ENCODE measurements at places on chromosomes 5 and 9. TPM values are rescaled to one million over a fixed set of nuclear protein-coding genes. Genes with fewer than 3 reads are reported as not detected.
A peak's percentile ranks its signal among the peaks of the same experiment; 100 is the strongest.

GRCh38 chr5:89849830-89850512, 559.6 kb downstream of the CETN3 start:
- DNase-seq, result no peak

BAAT gene
- 0.30 TPM for total RNA-seq

DNA sequence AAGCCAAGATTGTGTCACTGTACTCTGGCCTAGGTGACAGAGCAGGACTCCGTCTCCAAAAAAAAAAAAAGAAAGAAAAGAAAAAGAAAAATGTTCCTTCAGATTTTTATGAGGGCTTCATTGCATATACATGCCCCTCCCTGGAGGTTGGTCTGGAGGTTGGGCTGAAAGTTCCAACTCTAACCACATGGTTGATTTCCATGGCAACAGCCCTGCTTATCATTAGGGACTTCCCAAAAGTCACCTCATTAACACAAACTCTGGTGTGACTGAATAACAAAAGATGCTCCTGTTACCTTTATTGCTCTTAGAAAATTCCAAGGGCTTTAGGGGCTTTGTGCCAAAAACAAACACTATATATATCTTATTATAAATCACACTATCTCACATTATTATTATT, 113.8 kb downstream of the TMC1 start:
- no peak for DNase-seq

DNA sequence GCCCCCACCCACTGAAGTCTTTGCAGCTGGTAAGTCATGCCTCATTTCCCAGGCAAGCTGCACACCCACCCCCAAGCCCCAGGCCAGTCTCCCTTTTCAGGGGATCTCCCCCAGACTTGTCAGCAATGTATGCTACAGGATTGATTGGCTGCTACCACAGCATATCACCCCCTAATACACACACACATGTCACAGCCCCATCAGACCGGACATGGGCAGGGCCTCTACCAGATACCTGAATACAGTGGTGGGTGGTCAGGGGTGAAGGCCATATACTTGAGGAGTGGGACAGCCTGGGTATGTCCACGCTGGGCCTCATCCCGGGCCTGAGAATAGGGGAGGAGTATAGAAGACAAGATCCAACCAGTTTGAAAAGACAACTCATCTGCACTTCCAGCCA, 63.4 kb upstream of the ARAP3 start:
- DNase-seq, result no peak

- DNase-seq, result no peak
Measured at GRCh38 chr5:159286420-159287035, 23.4 kb downstream of the UBLCP1 start.

SPINK13 gene
- total RNA-seq, result not detected

ZNF883 gene
- total RNA-seq, result not detected

PCDHAC1 gene
- total RNA-seq, result 0.11 TPM

- DNase-seq, result no peak
Measured at GRCh38 chr9:98607152-98607551, 101.6 kb downstream of the GABBR2 start.

DNA sequence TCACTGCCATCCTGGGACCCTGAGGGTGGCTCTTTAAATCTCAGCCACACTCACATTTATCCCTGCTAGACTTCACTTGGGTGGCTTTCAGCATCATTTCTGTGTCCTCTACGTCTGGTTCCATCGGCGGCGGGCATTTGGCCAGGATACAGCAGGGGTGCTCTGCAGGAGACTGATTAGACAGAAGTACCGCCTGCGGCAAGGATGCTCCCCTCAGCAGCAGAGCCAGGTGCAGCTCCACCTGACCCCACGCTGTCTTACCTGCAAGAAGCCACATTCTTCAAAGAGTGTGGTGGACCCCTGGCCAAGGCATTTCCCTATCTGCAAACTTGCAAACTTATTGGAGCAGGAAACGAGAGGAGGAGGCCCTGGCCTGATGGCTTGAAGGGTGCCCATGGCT, 309.8 kb upstream of the IRX4 start:
- DNase-seq, result no peak

DNA sequence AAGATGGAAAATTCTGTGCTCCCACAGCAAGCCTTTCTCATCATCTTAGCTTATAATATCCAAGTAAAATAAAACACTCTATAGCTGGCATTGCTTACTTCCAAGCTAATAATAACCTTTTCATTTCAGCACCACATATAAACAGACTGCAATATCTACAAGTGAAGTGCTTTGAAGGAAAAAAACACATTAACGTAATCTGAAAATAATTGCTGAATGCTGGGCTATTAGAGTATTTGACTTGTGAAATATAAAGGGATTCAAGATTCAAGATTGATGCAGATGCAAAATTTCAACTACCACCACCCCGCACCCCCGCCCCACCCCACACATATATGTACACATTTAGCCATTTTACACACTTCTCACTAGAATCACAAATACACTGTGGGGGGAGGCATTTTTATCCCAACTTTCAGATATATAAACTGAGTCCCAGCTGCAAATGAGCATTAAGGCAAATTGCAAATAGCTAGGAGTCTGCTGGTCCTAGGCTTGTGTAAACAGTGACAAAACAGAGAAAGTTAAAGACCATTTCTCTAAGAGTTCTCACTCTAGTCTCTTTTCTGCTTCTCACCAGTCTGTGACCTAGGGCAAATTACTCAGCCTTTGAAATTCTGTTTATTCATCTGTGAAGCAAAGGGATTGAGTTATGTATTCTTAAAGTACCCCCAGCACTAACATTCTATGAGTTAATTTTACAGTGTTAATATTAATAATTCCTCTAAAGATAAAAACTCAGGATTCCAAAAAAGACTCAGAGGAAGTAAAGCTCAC, 489.4 kb downstream of the PRELID2 start:
- DNase-seq, result no peak

DPYSL3 gene
- 18.0 TPM for total RNA-seq

CATSPER3 gene
- total RNA-seq, result 0.79 TPM

RETREG1 gene
- total RNA-seq, result 252 TPM

SGCD gene
- total RNA-seq, result 43.4 TPM

NUTM2F gene
- total RNA-seq, result not detected

DNA sequence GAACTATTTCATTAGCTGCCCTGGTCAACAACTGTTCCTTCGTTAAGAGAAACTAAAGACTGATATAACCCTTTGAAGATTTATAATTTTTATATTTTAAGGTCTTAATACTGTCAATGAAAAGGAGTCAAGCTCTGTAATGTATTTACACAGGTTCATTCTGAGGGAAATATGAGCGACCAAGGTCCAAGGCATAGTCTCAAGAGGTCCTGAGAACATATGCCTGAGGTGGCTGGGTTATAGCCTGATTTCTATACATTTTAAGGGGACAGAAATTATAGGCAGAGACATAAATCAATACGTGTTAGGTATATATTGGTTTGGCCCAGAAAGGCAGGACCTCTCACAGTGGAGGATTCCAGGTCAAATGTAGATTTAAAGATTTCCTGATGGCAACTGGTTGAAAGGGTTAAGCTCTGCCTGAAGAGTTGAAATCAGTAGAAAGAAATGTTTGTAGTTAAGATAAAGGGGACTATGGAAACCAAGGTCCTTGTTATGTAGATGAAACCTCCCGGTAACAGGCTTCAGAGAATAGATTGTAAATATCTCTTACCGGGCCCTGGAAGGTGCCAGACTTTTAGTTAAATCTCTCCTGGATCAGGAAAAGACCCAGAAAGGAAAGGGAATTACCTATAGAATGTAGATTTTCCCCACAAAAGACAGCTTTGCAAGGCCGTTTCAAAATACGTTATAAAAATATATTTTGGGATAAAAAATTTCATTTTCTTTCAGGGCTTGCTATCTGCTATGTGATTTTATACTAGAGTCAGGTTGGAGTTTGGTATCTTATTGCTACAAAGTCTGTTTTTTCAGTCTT, 107.3 kb upstream of the PRLR start:
- DNase-seq, result no peak

GRCh38 chr5:81817086-81817485, 66.2 kb upstream of the SSBP2 start:
- DNase-seq, result no peak

GRCh38 chr9:78778861-78779374, 482.0 kb downstream of the PSAT1 start:
- no peak for DNase-seq

DNA sequence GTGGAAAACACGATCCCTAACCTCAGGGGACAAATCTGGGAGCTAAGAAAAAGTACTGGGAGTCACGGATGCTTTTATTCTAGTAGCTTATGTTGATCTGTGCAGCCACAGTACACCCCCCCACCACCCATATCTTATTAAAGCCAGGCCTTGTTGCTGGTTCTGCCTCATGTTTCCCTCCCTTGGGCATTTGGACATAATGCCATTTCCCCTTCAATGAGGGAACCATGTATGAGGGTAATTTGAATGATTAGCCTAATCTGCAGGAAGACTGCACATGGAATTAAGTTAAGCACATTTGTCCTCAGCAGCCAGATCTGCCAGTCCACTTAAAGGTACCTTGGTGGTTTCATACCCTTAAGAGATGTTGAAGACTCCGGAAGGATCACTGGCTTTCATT, 102.0 kb downstream of the ARHGAP26 start:
- DNase-seq, result no peak

DNA sequence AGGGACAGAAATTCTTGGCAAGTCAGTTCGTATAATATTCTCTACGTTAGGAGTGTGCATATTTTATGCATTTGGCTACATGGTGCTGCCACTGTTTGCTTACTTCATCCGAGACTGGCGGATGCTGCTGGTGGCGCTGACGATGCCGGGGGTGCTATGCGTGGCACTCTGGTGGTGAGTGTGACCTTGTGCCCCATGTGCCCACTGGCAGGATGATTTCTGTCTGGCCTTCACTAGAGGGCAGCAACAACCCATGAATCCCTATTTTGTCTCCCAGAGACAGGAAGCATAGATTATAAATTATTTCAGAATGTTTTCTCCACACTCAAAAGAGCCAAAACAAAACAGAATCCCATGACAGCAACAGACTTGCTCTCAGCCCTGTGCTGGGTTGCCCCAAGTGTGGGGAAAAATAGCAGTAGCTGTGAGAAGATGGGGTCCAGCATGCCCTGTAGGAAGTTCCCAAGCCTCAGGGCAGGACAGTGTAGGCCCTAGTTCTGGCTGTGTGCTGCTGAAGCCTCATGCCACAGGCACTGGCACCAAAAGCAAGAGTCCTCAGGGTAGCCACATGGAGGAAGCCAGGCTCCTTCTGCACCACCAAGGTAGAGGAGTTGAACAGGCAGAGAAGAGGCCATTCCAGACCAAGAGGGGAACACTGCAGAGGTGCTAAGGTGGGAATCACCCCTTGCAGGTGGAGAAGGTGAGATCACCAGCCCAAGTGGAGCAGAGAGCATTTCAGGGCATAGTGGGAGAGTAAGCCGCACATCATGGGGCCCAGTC, 16.0 kb downstream of the SLC22A5 start:
- DNase-seq, result peak; percentile 45

DNA sequence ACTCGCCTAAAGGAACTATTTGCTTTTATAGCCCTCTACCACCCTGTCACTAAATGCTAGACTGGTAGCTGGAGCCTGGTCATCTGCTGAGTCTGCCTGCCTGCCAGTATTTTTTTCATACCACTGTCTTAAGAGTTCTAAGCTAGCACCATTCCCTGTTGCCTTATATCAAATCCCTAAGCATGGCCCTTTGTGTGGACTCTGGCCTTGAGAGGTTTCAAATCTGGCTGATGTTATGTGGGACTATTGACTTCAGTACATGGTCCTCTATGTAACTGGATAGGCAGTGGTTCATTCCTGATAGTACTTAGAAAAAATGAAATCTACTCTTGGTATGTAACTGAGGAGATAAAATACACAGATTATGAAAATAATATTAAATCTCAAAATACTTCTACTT, 103.5 kb downstream of the PLCXD3 start:
- no peak for DNase-seq

GABRG2 gene
- not detected for total RNA-seq

DNA sequence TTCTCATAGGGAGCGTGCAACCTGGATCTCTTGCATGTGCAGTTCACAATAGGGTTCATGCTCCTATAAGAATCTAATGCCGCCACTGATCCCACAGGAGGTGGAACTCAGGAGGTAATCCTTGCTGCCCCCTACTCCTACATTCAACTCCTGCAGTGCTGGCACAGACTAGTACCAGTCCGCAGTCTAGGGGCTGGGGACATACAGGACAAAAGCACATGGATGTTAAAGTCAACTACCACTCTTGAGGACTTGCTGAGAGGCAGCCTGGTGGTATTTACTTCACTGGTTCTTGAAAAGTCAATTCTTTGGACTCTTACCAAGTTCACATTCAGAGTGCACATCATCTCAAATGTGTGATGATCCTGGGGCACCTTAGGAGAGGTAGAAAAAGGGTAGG, 33.0 kb downstream of the MTMR12 start:
- no peak for DNase-seq

DNA sequence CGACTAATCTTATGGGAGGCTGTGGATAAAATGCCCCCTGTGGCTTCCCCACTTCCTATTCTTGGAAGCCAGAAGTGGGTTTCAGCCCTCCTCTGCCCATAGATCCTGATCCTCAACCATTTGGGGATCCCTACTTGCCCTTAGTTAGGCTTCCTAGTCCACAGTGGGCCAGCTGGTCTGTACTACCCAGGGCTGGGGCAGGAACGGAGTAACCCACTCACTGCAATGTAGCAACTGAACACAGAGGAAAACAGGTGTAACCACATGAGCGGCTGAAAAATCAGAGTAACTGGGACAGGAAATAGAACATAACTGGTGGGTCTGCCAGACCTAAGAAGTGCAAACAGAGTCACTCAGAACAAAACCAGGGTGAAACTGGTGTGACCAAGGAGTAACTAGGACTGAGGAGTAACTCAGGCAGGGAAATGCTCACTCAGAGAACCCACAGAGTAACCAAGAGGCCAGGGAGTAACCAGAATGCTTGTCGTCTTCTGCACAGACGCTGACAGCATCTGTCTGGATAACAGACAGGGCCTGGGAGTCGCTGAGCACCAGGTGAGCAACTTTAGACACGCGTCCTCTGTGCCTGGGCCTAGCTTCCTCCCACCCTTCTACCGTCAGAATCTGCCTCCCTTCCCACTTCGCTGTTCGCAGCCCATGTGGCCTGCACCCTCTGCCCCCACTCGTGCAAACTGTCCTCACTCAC, 1.0 kb downstream of the AQP3 start:
- no peak for DNase-seq

DNA sequence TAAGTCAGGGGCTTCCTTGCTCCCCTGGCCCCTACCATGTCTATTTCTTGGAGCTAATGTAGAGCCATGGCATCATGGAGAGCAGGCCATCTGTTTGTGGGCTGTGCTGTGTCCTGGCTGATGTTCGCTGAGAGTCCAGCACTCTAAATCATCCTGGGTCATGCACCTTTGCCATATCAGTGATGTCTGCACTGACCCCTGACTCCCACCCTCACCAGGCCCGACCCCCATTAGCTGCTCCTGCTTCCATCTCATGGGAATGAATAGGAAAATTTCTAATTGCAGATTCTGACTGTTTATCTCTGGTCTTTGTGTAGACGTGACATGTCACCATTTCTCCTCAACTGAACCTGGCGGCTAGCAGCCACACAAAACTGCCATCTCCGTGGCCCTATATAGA, 236.9 kb downstream of the NSG2 start:
- DNase-seq, result no peak

Data from psoas muscle (tissue), 8 donors.